ENCODE measurements at places on chromosomes 3 and 15.

DNA sequence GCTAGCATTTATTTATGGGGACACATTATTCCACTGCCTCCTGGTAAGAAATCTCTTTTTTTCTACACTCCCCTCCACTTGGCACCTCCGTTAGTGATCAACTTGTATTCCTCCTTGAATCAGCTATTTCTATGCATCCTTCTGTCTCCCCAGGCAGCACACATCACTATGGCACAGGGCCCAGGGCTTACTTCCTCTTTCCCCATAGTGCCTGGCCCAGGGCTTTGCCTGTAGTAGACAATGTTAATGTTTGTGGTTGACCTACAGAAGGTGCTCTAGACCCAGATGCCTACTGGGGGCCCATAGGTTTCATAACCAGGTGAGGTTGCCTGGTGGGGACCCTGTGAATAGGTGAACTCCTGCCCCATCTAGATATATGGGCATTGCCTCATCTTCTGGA lies 44.9 kb downstream of the EPHB1 start:
- DNase-seq, result no peak

DNA sequence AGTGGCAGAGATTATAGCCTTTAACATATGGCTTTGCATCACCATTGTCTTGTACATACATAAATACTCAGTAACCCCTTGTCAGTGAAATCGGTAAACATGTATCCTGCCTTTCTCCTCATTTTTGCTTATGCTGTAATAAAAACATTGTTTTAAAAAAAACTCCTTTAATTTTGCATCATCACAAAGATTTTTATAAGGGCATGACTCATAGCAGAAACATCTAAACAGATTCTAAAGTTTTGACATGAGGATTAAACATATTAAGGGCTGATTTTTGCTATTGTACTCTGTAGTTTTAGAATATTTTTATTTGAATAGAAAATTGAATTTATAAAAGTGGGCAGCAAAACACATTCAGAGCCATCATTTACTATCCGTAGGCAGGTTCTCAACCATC lies 275.9 kb downstream of the ZIC4 start:
- DNase-seq, result no peak

DNA sequence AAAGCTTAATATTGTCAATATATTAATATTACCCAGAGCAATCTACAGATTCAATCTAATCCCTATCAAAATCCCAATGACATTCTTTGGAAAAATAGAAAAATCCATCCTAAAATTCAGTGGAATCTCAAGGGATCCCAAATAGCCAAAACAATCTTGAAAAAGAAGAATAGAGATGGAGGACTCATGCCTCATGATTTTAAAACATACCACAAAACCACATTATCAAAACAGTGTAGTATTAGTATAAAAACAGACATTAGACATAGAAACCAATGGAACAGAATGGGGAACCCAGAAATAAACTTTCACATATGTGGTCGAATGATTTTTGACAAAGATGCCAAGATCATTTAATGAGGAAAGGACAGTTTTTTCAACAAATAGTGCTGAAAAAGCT lies 14.6 kb downstream of the NEK4 start:
- DNase-seq, result no peak

DNA sequence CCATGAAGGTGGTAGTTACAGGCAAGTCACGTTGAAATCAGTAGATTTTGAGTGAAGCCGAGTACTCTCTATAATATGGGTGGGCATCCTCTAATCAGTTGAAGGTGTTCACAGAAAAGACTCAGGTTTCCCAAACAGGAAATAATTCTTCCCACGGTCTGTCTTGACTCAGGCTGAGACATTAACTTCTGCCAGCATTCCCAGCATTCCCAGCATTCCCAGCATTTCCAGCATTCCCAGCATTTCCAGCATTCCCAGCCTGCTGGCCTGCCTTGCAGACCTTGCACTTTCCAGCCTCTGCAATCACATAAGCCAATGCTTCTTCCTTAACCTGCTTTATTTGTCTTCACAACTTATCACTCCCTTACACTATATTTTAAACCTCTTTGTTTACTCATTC lies 542.3 kb upstream of the ROBO2 start:
- no peak for DNase-seq

DNA sequence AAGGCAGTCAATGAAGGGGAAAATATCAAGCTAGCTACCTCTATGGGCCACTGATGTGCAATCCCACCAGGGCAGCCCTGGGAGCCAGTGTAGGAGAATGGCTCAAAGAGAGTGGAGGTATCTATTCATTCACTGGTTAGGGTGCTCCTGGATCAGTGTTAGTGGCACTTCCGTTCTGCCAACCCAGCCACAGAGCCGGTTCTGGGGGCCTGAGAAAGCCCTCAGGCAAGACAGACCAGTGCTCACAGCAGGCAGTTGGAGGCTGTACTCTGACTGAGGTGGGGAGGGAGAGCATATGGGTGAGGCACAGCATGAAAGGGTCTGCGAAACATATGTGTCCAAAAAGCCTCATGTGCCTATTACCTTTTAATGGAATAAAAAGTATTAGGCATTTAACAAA lies 109.3 kb downstream of the KCNMB2 start:
- no peak for DNase-seq

DNA sequence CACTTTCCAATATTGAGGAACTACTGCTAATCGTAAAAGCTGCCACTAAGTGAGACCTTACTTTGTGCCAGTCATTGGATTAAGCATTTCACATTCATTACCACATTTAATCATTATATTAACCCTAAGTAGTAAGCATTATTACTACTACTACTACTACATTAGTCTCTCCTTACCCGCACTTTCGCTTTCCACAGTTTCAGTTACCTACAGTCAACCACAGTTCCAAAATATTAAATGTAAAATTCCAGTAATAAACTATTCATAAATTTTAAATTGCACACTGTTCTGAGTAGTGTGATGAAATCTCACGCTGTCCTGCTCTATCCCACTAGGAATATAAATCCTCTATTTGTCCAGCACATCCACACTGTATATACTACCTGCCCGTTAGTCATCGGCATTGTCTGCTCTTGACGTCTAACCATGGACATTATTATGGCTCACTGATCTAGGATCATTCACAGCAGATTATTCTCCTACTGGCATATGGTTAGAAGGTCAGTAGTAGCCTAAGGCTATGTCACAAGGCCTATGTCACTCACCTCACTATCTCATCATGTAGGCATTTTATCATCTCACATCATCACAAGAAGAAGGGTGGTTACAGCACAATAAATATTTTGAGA lies 121.1 kb downstream of the GSK3B start:
- no peak for DNase-seq

DNA sequence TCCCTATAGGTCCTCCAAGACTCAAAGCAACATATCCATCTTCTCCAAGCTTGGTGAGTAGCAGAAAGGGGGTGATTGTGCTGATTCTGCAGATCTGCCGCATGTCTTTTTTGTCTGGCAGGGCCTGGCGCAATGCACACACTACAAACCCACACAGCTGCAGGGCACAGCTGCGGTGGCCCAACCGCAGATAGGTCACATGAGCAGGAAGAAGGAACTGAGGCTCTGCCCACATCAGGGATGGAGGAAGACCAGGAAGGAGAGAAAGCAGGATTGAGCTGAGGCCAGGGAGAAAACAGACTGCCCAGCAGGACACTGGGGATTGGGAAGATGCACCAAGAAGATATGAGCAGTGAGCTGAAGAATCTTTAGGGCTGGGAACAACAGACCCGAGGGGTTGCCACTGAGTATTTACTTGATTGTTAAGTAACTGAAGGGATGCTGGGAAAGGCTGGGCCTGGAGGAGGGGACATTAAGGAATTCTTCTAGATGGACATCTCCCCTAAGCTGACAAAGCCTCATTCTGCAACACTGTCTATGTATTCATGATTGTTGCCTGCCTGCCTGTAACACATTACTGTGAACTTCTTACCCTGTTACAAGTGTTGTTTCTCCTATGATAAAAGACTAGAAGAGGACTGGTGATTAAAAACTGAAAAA lies 126.7 kb downstream of the MYLK start:
- no peak for DNase-seq
